Stimulated activated CD4-positive, alpha-beta T cell treated with anti-CD3 and anti-CD28 coated beads, Interleukin-2, amount 100 ng/mL, for 24 hours (primary cell): ENCODE measurements at places on chromosomes 1 and 21.

DNA sequence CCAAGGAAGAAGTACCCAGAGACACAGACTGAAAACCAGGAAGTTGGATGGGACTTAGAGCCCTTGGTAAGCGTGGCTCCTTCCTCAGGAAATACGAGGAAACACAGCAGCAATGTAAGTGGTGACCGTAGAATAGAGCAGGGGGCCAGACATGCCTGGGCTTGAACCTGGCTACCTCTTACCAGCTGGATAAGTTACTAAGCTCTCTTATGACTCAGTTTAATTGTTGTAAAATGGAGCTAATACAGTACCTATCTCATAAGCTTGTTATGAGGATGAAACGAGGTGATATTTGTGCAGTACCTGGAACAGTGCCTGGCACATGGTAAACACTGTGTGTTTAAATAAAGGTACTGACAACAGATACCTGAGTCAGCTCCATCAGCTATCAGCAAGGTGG is 19.2 kb downstream of the EBNA1BP2 start:
- DNase-seq = no peak

GRCh38 chr1:230333590-230334446 is 92.3 kb downstream of the PGBD5 start:
- DNase-seq = no peak

DNA sequence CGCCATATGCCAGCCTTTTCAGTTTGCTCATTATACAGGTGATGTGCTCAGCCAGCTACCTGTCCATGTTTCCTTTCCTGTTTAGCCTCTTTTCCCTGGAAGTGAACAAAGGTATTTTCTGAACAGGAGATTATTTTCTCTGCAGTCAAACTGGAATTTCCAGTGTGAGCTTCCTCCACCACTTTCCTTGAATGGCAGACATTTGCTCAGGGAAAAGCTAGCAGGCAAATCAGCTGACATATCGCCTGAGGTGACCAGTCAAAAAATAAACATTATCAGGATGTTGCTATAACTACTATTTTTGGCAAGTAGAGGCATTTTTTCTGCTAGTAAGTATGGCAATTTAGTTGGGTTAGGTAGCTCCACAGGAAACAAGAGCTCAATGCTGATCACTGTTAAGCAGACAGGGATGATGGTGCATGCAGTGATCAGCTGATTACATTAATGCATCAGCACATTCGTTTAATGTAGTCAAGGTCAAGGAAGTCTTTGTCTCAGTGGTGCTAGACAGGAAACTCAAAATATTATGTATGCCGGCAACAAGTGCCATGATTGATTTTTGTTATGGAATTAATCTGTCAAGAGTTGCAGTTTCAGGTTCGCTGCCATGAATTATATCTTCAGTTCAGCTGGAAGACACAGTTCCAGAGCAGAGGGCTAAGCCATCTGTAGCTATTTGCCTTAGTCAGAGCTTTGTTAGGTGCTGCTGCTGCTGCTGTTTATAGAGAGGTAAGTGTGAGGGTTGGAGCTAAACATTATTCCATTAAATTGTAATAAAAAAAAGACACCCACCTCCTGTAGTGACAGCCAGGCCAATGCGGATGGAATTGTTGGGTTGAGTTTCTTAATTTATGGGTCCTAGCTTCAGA is 179.7 kb upstream of the ST6GALNAC5 start:
- no peak for DNase-seq

DNA sequence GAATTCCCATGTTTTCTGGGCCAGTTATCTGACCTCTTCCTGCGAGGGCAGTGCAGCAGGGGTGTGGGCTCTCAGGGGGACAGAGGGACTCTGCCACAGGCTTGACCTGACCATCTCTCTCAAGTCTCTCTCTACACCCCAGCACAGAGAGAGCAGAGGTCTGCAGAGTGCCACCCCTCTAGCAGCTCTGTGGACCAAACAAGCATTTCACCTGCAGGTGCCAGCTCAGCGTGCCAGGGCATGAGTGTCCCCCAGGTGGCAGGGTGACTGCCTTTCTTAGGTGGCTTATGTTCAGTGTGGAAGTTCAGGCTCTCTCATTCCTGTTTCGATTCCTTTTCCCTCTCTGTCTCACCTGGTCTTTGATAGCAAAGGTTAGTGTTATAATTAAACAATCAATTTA is 191.3 kb downstream of the CACNA1E start:
- DNase-seq = no peak

GRCh38 chr21:42526379-42526727 is 12.7 kb downstream of the SLC37A1 start:
- no peak for DNase-seq

- DNase-seq = no peak
Observed at GRCh38 chr1:19879227-19879626, 3.0 kb upstream of the OTUD3 start.

DNA sequence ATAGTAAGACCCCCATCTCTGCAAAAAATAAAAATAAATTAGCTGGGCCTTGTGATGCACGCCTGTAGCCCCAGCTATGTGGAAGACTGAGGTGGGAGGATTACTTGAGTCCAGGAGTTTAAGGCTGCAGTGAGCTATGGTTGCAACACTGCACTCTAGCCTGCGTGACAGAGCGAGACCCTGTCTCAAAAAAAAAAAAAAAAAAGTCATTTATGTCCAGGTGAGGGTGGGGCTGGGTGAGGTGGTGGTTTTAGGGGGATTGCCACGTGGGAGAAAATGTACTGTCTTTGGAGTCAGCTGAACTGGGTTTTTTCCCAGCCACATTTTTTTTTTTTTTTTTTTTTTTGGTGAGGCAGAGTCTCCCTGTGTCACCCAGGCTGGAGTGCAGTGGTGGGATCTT is 6.7 kb downstream of the PIK3CD start:
- no peak for DNase-seq

DNA sequence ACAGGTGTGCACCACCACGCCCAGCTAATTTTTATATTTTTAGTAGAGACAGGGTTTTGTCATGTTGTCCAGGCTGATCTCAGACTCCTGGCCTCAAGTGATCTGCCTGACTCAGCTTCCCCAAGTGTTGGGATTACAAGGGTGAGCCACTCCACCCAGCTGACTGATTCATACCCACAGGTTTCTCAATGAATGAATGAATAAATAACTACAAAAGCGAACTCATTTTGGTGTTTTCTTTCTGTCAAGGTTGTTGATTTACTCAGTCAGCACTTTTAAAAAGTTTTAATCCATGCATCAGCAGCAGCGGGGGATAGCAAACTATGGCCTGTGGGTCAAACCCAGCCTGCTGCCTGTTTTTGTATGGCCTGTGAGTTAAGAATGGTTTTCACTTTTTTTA is 217.5 kb downstream of the FAF1 start:
- DNase-seq = no peak

- no peak for DNase-seq
Observed at GRCh38 chr1:200894712-200895442, at the start of gene INAVA. Gene INAVA, plus strand, starts transcription at chr1:200894900. Its CDS starts 3,501 bp downstream, at chr1:200898401.

DNA sequence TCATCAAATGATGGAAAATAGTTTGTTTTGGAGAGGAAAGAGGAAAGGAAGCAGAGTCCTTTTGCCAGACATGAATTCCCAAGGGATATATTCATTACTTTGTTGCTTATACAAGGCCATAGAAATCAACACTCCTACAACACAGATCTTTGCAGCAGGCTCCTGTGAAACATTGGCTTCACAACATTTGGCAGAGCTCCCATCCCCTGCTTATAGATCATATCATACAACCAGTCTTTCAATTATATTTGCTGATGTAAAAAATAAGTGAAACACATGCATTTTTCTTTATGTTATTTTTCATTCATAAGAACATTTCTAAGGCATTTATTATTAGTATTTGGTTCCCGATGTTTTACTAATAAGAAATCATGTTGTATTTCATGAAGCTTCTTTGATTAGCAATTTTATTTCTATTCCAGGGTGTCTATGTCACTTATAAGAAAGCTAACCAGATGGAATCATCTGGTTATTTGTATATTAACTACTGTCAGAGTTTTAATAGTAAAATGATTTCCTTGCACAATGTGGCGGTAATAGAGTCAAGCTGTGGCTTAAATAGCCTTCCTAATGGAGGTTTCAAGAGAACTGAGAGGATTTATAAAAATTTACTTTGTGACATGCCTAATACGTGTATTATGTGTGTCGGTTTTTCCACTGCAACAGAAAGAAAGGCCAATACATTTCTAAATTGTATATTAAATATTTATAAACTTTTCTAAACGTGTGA is 470.3 kb upstream of the NCAM2 start:
- DNase-seq = no peak

DNA sequence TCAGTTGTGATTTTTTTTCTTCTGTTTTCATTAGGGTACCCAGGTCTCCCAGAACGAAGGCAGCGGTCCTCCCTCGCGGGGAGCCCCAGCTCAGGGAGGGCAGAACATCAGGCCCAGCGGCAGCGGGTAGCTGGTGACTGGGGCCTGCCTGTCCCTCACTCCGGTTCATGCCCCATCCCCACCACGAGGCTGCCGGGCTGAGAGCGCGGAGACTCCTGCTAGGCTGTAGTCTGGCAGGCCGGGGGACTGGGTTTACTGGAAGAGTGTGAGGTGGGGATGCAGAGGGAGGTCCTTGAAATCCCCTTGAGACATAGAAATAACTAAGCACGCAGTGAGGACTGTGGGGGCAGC is 10.5 kb downstream of the BRINP2 start:
- DNase-seq = no peak

DNA sequence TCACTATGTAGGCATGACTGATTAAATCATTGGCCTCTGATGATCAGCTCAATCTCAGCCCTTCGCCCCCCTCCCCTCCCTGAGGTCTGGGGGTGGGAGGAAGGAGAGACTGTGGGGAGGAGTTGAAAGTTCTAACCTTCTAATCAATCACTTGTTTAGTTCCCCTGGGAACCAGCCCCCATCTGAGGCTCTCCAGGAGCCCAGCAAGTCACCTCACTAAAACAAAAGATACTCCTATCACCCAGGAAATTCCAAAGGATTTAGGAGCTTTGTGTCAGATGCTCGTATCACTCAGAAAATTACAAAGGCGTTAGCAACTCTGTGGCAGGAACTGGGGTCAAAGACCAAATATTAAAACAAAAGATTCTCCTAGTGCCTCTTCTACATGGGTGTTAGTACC is 21.6 kb downstream of the SYF2 start:
- DNase-seq = no peak

GRCh38 chr1:210541680-210542358 is 213.1 kb downstream of the HHAT start:
- no peak for DNase-seq

GRCh38 chr21:14116080-14116481 is 94.7 kb downstream of the LIPI start:
- no peak for DNase-seq

GRCh38 chr1:208455821-208456220 is 211.6 kb upstream of the PLXNA2 start:
- DNase-seq = no peak

DNA sequence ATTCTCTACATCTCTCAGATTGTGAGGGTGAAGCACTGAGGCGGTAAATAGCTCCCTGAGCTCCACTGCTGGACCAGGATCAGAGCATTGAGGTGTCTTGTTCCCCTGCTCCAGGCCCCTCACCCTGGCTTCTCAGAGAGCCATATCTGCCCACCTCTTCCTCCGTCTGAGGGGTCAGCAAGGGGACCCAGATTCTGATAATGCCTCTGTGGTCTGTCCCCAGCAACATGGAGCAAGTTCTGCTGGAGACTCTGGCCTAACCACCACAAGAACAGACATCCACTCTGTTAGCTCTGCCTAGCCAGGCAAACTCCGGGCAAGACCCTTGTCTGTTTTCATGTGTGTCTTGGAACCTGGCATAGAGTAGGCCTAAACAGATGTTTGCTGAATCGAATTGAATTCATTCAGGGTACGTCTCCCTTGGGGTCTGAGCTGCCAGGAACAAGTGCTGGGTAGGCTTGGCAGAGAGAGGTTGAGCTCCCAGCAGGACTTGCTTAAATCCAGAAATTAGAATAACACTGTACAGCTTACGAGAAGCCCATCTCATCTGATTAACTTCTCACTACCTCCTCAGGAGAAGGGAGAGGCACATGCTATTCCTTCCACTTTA is 2.3 kb downstream of the TRAF5 start:
- no peak for DNase-seq

GRCh38 chr1:101044749-101045148 is 19.2 kb upstream of the DPH5 start:
- DNase-seq = no peak

GRCh38 chr1:164265232-164265631 is 293.8 kb upstream of the PBX1 start:
- DNase-seq = no peak

- DNase-seq = no peak
Observed at GRCh38 chr1:180969434-180969833, 53.2 kb downstream of the STX6 start.
